Thymus (tissue), 14 donors: ENCODE measurements at places on chromosomes 6 and 20.
A peak's percentile ranks its signal among the peaks of the same experiment; 100 is the strongest.

DNA sequence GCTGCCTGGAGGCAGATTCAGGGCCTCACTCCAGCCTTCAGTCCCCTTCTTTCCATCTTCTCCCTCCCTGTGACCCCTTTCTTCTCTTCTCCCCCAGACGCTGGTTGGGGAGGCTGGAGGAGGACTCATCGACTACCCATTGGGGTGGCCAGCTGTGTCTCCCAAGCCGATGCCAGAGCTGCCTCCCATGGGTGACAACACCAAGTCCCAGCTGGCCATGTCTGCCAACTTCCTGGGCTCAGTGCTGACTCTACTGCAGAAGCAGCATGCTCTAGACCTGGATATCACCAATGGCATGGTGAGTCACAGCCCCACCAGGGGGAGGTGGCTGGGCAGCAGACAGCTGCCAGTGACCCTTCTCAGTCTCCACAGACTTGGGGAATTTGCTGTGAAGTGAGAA, 12.9 kb downstream of the BPIFB4 start:
- DNase-seq: no peak
- H3K4me3 ChIP-seq: no peak overlapping the region
- no peaks in the 10 kb centered on the region for H3K36me3 ChIP-seq
- peaks cover 6% of the 10 kb centered on the region for H3K4me1 ChIP-seq

DNA sequence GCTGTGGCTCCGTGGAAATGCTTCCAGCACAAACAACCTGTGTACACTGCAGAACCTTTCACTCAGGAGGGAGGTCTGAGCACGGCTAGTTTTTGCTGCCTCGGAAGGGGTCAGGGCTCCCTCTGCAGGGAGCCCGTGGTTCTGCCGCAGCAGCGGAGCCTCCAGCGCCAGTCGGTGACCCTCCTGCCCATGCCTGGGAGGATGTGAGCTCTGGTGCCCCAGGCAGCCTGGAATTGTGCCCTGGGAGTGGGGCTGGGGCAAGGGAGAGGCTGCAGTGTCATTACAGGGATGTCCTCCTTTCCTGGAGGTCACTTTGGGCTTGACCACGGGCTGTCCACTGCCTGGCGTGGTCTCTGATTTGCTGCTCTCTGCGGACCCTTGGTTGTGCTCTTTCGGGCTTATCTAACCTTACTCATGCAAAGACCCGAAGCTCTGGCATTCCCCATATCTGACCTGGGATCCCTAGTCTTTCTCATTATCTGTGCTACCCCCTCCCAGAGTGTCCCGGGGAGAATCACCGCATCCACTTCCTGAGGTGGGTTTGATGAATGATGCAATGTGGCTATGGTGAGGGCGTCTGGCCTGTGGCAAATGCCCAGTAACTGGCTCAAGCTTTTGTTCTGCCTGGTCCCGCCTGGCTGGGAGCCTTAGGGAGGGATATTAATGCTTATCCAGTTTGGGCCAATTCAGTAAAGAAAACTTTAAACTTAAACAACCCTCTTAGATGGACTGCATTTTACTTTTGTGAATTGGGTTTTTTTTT, 59.6 kb upstream of the TAGAP start:
- peak; percentile 83 for DNase-seq
- H3K27ac ChIP-seq: peak overlapping the region; percentile 94
- H3K4me3 ChIP-seq: no peak overlapping the region
- H3K36me3 ChIP-seq: no peaks in the 10 kb centered on the region
- no peaks in the 10 kb centered on the region for H3K27me3 ChIP-seq

DNA sequence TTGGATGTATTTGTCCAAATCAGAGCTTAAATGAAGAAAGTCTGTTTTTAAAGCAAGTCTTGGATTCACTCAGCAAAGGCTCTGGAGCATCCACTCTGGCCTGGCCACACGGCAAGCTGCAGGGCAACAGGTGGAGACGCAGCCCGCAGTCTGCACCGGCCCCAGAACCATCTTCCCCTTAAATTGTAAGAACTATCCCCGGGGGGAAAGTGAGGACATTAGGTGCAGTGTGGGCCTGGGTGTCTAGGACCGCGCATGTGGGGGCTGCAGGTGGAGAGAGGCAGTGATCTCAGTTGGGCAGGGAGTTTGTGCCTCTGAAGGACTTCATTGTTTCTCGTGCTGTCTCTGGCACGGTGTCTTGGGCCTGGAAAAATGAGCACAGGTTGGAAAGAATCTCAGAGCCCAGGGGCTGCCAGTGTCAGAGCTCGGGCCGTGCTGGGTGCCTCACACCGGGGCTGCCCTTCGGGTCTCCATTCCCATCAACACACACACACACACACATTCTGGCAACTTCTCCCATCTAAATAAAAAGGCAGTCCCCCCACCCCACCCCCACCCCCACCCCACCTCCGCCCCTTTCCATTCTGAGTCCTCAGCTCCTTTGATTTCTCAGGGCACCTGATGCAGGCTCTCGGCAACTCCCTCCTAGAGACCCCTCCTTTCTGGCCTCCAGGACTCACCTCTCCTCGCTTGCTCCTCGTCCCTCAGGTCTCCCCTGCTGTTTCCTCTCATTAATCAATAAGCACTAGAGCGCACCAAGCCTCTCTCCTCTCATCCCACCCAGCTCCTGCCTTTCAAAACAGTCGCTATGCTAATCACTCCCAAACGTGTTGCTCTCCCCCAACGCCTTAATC, 48.4 kb downstream of the FOXF2 start:
- no peak overlapping the region for H3K27ac ChIP-seq
- no peaks in the 10 kb centered on the region for H3K4me1 ChIP-seq
- no peak overlapping the region for H3K4me3 ChIP-seq
- no peaks in the 10 kb centered on the region for H3K36me3 ChIP-seq
- H3K27me3 ChIP-seq: no peaks in the 10 kb centered on the region

- no peak overlapping the region for H3K4me3 ChIP-seq
- H3K4me1 ChIP-seq: peaks cover 19% of the 10 kb centered on the region
- H3K27ac ChIP-seq: peak overlapping the region; percentile 50
- H3K27me3 ChIP-seq: no peaks in the 10 kb centered on the region
- H3K36me3 ChIP-seq: no peaks in the 10 kb centered on the region
- no peak for DNase-seq
Measured at GRCh38 chr6:21992178-21992967, 304.5 kb downstream of the PRL start.

- H3K27me3 ChIP-seq: no peaks in the 10 kb centered on the region
- no peak overlapping the region for H3K27ac ChIP-seq
- H3K4me1 ChIP-seq: peaks cover 10% of the 10 kb centered on the region
- DNase-seq: no peak
Measured at GRCh38 chr6:39207416-39208222, 21.7 kb downstream of the KCNK5 start.

GRCh38 chr6:42819803-42820511, 38.1 kb downstream of the BICRAL start:
- no peaks in the 10 kb centered on the region for H3K27me3 ChIP-seq
- peak overlapping the region; percentile 73 for H3K27ac ChIP-seq
- peak; percentile 31 for DNase-seq
- H3K36me3 ChIP-seq: peaks cover 25% of the 10 kb centered on the region
- H3K4me1 ChIP-seq: peaks cover 4% of the 10 kb centered on the region

GRCh38 chr20:1225783-1226654, at the start of gene RAD21L1:
TSS of gene RAD21L1 (plus strand) at chr20:1226044. CDS start at chr20:1228454, 2,410 bp downstream.
- no peak within 1 kb of the TSS for H3K27ac ChIP-seq
- no peaks in the 10 kb centered on the region for H3K36me3 ChIP-seq
- peak; percentile 33 for DNase-seq
- peaks cover 7% of the 10 kb centered on the region for H3K4me1 ChIP-seq
- H3K4me3 ChIP-seq: peak within 1 kb of the TSS; percentile 41

GRCh38 chr6:55798571-55798970, 76.8 kb downstream of the BMP5 start:
- DNase-seq: no peak
- no peaks in the 10 kb centered on the region for H3K27me3 ChIP-seq
- H3K4me3 ChIP-seq: no peak overlapping the region
- H3K36me3 ChIP-seq: no peaks in the 10 kb centered on the region
- no peaks in the 10 kb centered on the region for H3K4me1 ChIP-seq
- no peak overlapping the region for H3K27ac ChIP-seq

DNA sequence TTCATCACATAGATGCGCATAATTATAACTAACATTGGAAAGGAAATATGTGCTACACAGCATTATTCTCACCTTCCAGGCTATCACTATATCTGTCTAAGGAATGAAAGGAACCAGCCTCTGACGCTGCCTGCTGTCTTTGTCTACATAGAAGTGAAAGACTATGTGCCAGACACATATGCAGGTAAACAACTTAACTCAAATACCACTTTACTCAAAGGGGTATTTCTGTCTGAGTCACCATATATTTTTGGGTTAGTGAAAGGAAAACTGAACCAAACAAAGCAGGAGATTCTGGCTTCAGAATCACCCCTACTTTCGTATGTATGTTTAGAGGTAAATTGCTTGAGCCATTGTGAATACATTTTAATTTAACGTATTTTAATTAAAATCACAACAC, 328.6 kb upstream of the PLCB4 start:
- no peak overlapping the region for H3K27ac ChIP-seq
- H3K36me3 ChIP-seq: no peaks in the 10 kb centered on the region
- no peak for DNase-seq
- no peaks in the 10 kb centered on the region for H3K4me1 ChIP-seq
- H3K4me3 ChIP-seq: no peak overlapping the region
- H3K27me3 ChIP-seq: no peaks in the 10 kb centered on the region

- peaks cover 12% of the 10 kb centered on the region for H3K4me1 ChIP-seq
- H3K4me3 ChIP-seq: no peak overlapping the region
- peaks cover 7% of the 10 kb centered on the region for H3K36me3 ChIP-seq
Measured at GRCh38 chr6:38134704-38135088, 315.2 kb downstream of the ZFAND3 start.

DNA sequence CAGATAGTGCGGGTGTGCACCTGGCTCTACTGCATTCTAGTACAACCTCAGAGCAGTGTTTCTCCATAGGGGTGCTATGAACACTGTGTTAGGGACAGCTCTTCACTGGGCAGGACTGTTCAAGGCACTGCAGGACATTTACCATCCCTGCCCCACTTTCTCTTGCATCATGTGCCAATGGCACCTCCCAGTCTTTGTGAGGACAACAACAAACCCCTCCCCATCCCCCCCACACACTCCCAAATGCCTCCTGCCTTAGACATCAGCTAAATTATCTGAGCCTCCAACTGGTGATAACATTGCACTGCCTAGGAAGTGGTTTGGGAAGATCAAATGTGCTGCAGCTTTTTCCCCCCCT, 98.9 kb downstream of the FYN start:
- H3K4me1 ChIP-seq: peaks cover 21% of the 10 kb centered on the region
- peaks cover 14% of the 10 kb centered on the region for H3K36me3 ChIP-seq
- H3K27me3 ChIP-seq: no peaks in the 10 kb centered on the region
- H3K27ac ChIP-seq: no peak overlapping the region

GRCh38 chr6:52016915-52017748, 70.3 kb downstream of the PKHD1 start:
- H3K4me1 ChIP-seq: no peaks in the 10 kb centered on the region
- H3K4me3 ChIP-seq: no peak overlapping the region
- H3K27ac ChIP-seq: no peak overlapping the region
- H3K36me3 ChIP-seq: no peaks in the 10 kb centered on the region

- no peaks in the 10 kb centered on the region for H3K4me1 ChIP-seq
- DNase-seq: no peak
- H3K36me3 ChIP-seq: no peaks in the 10 kb centered on the region
- no peak overlapping the region for H3K4me3 ChIP-seq
- H3K27ac ChIP-seq: no peak overlapping the region
- no peaks in the 10 kb centered on the region for H3K27me3 ChIP-seq
Measured at GRCh38 chr6:11773013-11773412, 5.6 kb downstream of the ADTRP start.

- no peaks in the 10 kb centered on the region for H3K27me3 ChIP-seq
- DNase-seq: no peak
- H3K27ac ChIP-seq: no peak overlapping the region
Measured at GRCh38 chr6:75023634-75024033, 182.2 kb downstream of the COL12A1 start.

DNA sequence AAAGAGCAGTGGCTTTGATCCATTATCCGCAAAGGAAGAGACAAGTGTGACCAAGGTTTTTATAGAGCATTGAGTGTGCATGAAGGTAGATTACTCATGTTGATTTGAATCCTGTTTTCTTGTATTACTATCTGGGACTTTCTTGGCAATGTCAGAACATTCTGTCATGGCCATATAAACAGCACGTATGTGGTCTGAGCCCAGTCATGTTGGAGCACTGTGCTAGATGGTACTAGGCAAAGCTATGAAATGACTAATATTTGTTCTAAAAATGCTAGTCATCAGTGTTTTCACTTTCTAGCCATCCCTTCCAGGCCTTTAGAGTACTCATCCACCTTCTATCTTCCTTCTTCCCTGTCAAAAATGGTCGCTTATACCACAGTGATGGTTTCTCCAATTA, 278.6 kb upstream of the FLRT3 start:
- H3K27me3 ChIP-seq: no peaks in the 10 kb centered on the region
- no peak overlapping the region for H3K27ac ChIP-seq
- no peaks in the 10 kb centered on the region for H3K36me3 ChIP-seq
- H3K4me3 ChIP-seq: no peak overlapping the region
- DNase-seq: no peak

- no peaks in the 10 kb centered on the region for H3K36me3 ChIP-seq
- H3K27me3 ChIP-seq: no peaks in the 10 kb centered on the region
- H3K4me1 ChIP-seq: no peaks in the 10 kb centered on the region
- no peak overlapping the region for H3K27ac ChIP-seq
- H3K4me3 ChIP-seq: no peak overlapping the region
Measured at GRCh38 chr6:4661391-4661790, 114.8 kb upstream of the CDYL start.

DNA sequence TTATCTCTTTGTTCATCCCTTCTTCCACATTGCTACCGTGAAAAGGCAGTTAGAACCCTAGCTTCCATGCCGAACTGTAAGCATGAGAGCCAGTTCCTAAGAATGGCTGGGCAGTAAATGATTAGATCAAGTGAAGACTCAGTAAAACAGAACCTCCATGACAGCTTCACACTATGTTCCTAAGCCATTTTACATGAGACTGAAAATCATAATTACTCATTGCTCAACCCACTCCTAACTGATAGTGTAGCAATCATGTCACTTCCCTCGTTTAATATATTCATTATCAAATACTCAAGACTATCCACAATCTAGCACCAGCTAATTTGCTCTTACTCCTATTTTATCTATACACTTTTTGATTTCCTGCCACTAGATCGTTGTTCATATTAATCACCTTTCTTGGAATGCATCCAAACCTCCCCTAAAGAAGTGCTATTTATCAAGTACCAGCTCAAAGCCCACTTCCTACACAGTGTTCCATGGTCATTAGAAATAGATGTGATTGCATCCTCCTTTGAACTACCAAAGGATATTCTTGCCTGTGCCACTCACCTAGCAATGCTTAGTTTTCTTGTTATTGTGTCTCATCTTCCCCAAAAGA, 6.0 kb downstream of the TMEM30A start:
- H3K27me3 ChIP-seq: no peaks in the 10 kb centered on the region
- H3K4me3 ChIP-seq: no peak overlapping the region
- DNase-seq: no peak
- H3K4me1 ChIP-seq: no peaks in the 10 kb centered on the region

GRCh38 chr20:49762940-49763766, 49.5 kb upstream of the B4GALT5 start:
- peaks cover 3% of the 10 kb centered on the region for H3K4me1 ChIP-seq
- H3K27ac ChIP-seq: no peak overlapping the region
- H3K36me3 ChIP-seq: no peaks in the 10 kb centered on the region
- peaks cover 81% of the 10 kb centered on the region for H3K27me3 ChIP-seq
- H3K4me3 ChIP-seq: no peak overlapping the region
- no peak for DNase-seq
